BE2C (cell line): ENCODE measurements at places on chromosomes 11 and 22.
A peak's percentile ranks its signal among the peaks of the same experiment; 100 is the strongest.

- no peak for DNase-seq
Observed at GRCh38 chr11:123690485-123690884, 36.1 kb upstream of the SCN3B start.

GRCh38 chr11:46118702-46119351 lies 2.4 kb downstream of the PHF21A start:
- no peak for DNase-seq

- peak; percentile 64 for DNase-seq
Observed at GRCh38 chr22:50276143-50276542, 6.0 kb upstream of the MAPK11 start.

DNA sequence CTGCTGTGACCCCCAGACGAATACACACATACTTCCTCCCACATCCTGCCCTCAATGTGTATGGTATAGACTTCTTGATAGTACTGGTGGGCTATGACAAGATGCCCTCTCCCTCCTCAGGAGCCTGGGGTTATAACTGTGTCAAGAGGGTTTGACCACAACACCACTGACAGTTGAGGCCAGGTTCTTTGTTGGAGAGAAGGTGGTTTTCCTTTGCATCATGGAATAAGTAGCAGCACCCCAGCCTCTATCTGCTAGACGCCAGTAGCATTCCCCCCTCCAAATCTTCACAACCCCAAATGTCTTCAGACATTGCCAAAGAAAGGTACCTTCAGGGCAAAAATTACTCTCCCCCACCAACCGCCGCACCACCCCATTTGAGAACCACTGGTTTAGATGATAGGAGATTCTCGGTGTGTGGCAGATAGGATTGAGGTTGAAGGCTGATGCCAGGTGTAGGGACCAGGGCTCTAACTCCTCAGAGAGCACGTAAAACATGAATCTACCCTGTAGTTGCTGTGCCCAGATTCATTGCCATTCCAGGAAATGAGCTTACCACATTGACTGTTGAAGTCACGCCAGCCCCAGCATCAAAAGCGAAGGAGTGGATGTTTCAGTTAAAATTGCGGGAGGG lies 5.5 kb upstream of the MYO18B start:
- DNase-seq: no peak

DNA sequence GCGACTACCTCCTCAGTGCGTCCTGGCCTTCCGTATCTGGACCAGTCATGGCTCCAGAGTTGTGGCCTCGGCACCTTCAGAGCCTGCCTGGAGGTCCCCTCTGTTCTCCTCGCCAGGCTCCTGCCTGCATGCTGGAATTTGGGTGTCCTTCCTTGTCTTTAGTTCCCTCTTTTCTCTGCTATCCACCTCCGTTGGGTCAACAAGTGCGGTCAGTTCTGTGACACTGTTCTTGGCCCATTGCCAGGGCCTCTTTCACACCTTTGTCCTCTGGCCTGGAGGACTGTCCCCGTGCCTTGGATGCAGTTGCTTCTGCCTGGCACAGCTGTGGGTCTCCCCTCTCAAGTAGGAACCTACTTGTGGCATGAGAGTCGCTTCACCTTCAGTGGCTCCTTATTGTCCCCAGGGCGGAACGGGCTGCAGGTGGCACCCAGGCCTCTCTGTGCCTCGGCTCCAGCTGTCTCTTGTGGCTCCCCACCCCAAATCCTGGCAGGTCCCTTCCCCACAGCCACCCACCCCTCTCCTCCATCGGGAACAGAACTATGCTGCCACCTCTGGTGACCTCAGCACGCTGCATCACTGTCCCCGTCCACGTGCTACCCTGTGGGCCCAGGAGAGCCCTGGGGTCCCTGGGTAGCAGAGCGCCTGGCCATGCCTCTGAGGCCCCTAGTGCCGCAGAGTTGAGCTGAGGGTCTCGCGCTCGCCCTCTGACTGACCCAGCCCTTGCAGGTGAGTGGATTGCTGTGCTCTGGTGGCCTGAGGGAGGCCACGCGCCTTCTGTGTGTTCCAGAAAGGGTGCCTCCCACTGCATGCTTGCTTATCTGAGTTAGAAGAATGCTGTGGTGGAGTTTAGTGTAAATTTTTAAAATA lies 4.7 kb downstream of the DGCR8 start:
- DNase-seq: peak; percentile 74

DNA sequence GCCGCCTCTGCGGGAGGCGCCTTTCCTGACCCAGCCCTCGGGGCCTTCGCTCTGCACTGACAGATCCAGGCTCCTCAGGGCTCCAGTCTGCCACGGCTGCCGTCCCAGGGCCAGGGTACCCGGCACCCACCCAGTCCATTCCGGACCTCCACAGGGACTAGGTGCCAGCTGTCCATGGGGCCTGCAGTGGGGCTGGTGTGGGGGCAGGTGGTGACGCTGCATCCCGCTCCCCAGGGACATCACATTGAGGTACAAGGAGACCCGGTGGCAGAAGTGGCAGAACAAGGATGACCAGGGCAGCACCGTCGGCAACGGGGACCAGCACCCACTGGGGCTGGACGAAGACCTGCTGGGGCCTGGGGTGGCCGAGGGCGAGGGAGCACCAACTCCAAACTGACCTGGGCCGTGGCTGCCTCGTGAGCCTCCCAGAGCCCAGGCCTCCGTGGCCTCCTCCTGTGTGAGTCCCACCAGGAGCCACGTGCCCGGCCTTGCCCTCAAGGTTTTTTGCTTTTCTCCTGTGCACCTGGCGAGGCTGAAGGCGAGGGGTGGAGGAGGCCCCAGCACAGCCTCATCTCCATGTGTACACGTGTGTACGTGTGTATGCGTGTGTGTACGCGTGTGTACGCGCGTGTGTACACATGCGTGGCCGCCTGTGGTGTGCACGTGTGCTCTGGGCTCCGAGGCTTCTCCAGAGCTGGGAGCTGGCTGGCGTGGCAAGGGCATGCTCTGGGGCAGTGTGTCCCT lies 16.7 kb downstream of the RNH1 start:
- no peak for DNase-seq

- DNase-seq: no peak
Observed at GRCh38 chr11:87223816-87224215, 186.1 kb downstream of the TMEM135 start.

GRCh38 chr11:41920374-41920773 lies 460.9 kb upstream of the LRRC4C start:
- DNase-seq: no peak

DNA sequence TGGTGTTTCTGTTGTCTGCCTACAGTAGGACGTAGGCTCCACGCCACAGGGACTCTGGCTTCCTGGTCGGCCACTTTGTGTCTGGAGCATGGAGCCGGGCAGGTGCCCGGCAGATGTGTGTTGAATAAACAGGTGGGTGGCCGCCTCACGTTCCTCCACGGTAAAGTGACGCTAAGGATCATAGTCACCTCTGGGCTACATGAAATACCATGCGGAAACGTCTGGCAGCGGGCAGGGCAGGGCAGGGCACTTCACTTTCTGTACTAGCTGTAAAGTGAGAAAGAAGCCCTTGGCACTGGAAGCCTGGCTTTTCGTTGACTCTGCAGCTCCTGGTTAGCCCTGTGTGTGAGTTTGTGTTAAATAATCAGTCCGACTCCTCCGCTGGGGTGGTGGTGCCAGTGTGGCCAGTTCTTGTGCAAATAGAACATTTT lies 52.4 kb downstream of the MCM5 start:
- no peak for DNase-seq

DNA sequence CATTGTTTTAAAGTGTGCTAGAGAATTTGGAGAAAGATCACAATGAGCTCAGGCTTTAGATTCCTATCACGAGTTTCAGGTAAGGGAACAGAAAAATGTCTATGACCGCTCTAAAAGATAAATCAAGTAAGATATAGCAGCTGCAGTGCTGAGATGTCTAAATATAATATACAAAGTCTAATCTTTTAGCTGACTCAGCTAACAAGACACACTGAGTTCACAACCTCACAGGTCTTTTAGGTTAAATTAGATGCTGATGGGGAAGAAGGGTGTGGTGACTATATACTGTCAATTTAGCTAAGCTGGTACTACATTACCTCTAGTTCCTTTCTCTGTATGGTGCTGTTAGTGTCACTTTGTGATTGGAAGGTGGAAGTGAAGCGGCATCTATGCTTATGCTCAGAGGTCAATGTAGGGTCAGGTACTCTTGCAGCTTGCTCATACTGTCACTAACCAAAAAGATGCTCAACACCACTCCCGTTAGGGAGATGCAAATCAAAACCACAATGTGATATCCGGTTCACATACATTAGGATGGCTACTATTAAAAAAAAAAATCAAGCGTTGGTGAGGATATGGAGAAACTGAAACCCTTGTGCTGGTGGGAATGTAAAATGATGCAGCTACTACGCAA lies 283.5 kb downstream of the SWAP70 start:
- DNase-seq: no peak

DNA sequence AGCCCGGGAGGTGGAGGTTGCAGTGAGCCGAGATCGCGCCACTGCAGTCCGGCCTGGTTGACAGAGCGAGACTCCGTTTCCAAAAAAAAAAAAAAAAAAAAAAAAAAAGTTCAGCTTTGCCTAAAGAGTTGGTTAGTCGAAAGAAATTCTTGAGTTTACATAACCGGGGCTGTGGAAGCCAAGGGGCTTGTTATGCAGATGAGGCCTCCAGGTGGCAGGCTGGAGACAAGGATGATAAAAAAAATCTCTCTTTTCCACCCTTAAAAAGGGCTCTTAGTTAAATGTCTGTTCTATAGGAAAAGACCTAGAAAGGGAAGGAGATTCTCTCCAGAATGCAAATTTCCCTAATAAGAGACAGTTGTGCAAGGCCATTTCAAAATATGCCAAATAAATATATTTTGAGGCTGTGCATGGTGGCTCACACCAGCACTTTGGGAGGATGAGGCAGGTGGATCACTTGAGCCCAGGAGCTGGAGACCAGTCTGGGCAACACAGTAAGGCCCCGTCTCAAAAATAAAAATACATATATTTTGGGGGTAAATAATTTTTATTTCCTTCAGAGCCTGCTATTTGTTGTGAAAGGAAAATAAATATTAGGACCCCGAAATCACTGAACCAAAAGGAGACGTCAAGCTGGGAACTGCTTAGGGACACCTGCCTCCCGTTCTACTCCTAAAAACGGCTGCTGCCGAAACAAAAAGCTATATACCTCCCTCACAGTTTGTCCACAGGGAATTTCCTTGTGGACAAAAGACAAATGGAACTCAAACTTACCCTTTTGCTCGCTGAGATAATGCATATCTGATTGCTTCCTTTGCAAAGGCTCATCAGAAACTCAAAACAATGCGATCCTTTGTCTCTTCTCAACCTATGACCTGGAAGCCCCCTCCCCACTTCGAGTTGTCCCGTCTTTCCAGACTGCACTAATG lies 2.4 kb upstream of the IFITM2 start:
- DNase-seq: no peak

DNA sequence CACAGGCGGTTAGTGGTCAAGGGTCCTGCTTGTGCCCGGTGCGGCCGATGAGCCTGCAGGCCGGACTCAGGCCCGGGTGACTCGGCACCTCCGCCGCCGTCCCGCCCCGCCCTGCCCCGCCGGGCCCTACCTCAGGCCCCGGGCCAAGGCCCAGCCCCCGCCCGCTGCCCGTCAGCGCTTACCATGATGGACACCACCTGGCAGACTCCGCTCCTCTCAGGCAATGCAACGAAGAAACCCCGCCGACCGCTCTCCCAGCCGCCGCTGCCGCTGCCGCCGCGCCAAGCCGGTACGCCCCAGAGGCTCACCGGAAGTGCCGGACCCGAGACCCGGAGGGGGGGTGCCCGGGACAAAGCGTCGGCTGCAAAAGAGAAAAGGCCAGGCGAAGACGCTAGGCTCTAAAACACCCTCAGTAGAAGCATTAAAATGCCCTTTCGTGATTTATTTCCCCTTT lies at the start of gene UFD1:
UFD1 (minus strand) TSS at position 293 of the 454 bp plus-strand sequence; CDS start at position 185, 108 bp downstream.
- DNase-seq: peak; percentile 89

- no peak for DNase-seq
Observed at GRCh38 chr11:12098601-12099000, 11.8 kb upstream of the MICAL2 start.

GRCh38 chr11:36278531-36279282 lies 10.5 kb downstream of the COMMD9 start:
- DNase-seq: no peak

DNA sequence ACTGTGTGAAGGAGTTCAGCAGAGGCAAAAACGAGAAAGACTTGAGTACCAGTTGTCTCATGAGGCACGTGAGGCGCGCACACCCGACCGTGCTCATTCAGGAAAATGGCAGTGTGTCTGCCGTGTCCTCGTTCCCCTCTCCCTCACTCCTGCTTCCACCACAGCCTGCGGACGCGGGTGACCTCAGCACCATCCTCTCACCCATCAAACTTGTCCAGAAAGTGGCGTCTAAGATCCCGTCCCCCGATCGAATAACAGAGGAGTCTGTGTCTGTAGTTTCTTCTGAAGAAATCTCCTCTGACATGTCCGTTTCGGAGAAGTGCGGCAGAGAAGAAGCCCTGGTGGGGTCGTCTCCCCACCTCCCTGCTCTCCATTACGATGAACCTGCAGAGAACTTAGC lies 30.4 kb downstream of the ZBED4 start:
- no peak for DNase-seq

DNA sequence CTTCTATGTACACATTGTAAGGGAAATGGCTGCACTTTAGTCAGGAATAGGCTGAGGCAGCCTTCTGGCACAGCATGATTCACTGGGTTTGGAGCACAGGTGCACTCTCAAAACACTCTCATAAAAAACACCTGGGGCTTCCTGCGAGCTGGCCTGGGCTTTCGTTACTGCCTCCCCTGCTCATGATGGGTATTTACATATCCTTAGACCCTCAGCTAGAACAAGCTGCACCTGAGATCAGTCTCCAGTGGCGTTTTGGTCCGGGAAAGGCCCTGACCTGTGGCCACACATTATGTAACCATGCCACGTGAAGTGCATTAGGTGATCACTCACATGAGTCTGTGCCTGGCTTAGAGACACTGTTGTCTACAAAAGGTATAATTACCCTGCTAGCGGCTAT lies 321.7 kb downstream of the TMEM135 start:
- DNase-seq: no peak

GRCh38 chr11:87743007-87743406 lies 432.2 kb downstream of the RAB38 start:
- no peak for DNase-seq

DNA sequence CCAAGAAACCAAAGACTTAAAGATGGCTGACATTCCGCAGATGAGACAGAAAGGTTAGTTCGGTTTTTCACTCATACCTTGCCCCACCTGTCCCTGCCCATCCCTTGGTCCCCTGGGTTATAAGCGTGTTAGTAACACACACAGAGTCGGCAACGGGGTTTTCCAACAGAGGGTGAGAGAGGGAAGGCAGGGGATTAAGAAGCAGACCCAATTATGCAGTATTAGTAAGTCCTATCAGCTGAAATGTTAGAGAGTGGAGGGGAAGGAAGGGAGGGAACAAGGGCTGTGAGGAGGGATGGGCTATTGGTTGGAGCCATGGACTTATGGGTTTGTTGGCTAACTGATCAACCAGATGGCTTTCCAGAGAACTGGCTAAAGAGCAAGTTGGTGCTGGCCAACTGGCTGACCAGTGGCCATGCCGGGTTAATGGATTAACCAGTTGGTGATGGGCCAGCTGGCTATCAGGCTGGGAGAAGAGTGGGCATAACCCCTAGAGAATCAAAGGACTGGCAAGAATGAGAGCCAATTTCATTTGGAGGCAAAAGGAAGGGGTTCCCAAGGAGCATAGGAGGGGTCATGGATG lies 45.5 kb downstream of the NRXN2 start:
- DNase-seq: no peak

- DNase-seq: no peak
Observed at GRCh38 chr11:24082860-24083259, 414.0 kb upstream of the LUZP2 start.
